Cortex of kidney (tissue), 1 donor: ENCODE measurements at places on chromosomes 12 and 14.

DNA sequence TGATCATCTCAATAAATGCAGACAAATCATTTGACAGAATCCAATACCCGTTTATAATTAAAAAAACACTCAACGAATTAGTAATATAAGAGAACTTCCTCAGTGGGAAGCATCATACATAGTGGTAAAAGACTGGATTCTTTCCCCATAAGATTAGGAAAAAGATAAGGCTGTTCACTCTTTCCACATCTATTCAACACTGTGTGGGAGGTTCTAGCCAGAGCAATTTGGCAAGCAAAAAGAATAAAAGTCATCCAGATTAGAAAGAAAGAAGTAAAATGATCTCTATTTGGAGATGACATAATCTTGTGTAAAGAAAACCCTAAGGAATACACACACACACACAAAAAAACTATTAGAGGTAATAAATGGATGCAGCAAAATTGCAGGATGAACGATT lies 38.4 kb downstream of the YEATS4 start:
- no peak for DNase-seq

- DNase-seq = no peak
Observed at GRCh38 chr12:58419905-58420304, 478.5 kb downstream of the ATP23 start.

GRCh38 chr14:68376067-68376779 lies 416.6 kb downstream of the ZFP36L1 start:
- DNase-seq = no peak

GRCh38 chr12:126040307-126040706 lies 975.1 kb downstream of the AACS start:
- DNase-seq = no peak

DNA sequence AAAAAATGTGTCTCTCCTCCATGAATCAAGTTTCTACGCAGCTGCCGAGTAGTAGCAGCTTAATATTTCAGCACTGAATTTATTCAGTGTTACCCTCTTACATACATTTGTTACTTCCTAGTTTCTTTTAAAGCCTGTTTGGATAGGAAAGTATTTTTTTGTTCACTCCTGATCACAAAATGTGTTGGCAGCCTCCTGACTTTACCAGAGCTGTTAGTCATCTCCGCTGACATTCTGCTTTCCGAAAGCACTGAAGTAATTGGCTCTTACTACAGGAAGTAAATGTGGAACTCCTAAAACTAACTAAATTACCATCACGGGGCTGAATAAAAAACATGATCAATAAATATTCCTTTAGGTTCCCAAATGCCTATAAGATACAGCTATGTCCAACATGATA lies 225.5 kb downstream of the EPS8 start:
- DNase-seq = no peak

GRCh38 chr12:94157981-94158411 lies 9.6 kb downstream of the PLXNC1 start:
- no peak for DNase-seq

DNA sequence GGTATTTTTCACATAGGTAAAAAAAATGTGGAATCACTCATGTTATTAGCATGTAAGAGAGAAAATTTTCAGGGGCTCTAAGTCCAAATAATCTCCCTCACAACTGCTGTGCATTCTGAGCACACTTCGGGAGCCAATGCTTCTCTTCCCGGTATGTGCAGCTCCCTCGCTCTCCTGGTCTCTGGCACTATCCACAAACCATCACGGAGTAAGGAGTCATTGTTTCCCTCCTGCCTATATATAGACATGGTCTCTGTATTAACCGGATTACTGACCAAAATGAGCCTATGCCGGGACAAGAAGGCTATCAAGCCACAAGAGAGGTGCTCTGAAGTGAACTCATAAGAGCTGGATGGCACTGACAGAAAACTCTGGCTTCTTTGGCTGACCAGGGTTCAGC lies 13.4 kb downstream of the HECTD4 start:
- DNase-seq = no peak

- no peak for DNase-seq
Observed at GRCh38 chr12:1419849-1420371, 174.5 kb downstream of the FBXL14 start.

- no peak for DNase-seq
Observed at GRCh38 chr12:131223171-131223761, 269.6 kb downstream of the ADGRD1 start.

GRCh38 chr12:131058700-131059099 lies 105.0 kb downstream of the ADGRD1 start:
- no peak for DNase-seq

DNA sequence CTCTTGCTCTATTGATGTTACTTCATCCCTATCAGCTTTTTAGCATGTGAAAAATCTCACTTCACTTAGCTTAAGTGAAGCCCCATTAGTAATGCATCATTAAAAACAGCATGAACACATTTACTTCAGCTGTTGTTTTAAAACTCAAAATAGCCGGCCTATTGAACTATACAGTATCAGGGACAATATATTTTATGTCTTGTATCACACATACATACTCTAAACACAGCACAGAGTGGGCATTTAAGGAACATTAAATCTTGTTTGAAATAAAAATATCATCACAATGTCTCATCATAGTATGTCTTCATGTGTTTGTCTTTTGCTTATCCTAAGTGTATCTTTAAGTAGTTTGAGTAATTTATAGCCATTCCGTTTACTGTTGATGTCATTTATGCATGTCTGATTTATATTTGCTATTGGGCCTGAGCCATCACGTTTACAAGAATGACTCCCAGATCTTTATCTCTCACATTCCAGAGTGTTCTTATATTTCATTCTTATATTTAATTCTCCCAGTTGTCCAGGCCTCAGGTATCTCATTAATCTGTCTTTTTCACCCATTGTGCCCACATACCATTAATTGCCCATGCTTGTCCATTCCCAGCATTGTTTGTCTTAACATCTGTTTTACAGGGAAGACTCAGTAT lies 57.5 kb downstream of the ARHGAP5 start:
- DNase-seq = no peak

- DNase-seq = no peak
Observed at GRCh38 chr14:86646696-86647690, 1117.0 kb downstream of the FLRT2 start.

- DNase-seq = no peak
Observed at GRCh38 chr14:101495827-101496775, 65.2 kb upstream of the DIO3 start.

DNA sequence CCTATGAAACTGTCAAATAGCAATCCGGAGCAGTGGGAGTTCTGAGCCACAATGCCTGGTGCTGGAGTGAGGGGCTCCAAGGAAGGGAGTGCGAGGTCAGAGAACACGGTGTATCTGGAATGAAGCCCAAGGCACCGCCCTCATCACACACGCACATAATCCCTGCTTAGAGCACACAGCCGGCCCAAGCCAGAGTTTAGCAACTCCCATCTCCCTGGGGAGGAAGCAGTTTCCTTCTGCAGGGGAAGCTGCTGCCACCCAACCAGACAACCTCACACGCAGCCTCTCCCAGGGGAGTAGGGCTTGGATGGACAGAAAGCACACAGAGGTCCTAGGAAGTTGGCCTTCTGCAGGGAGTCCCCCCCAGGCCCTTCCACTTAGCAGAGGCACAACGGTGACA lies 31.3 kb downstream of the ACTN1 start:
- no peak for DNase-seq

DNA sequence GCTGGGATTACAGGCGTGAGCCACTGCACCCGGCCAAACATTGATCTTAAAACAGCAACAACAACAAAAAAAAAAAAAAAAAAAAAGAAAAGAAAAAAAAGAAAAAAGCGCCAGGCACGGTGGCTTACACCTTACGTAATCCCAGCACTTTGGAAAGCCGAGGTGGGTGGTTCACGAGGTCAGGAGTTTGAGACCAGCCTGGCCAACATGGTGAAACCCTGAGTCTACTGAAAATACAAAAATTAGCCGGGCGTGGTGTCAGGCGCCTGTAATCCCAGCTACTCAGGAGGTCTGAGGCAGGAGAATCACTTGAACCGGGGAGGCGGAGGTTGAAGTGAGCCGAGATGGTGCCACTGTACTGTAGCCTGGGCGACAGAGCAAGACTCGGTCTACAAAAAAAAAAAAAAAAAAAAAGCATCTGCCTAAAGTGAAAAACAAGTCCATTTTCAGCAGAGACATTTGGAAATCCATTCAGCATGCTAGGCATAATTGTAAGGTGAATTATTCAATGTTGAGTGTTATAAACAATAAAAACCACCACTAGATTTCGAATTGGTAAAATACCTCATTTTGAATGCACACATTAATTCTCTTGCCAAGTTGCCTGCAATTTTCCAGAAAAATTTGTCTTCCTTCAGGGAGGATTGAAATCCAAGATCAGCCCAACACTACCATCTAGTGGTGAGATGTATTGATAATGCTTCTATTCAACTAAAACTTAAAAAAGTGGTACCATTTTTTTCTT lies 8.0 kb upstream of the CERS5 start:
- DNase-seq = no peak
